ENCODE measurements at places on chromosomes 7 and 10.

DNA sequence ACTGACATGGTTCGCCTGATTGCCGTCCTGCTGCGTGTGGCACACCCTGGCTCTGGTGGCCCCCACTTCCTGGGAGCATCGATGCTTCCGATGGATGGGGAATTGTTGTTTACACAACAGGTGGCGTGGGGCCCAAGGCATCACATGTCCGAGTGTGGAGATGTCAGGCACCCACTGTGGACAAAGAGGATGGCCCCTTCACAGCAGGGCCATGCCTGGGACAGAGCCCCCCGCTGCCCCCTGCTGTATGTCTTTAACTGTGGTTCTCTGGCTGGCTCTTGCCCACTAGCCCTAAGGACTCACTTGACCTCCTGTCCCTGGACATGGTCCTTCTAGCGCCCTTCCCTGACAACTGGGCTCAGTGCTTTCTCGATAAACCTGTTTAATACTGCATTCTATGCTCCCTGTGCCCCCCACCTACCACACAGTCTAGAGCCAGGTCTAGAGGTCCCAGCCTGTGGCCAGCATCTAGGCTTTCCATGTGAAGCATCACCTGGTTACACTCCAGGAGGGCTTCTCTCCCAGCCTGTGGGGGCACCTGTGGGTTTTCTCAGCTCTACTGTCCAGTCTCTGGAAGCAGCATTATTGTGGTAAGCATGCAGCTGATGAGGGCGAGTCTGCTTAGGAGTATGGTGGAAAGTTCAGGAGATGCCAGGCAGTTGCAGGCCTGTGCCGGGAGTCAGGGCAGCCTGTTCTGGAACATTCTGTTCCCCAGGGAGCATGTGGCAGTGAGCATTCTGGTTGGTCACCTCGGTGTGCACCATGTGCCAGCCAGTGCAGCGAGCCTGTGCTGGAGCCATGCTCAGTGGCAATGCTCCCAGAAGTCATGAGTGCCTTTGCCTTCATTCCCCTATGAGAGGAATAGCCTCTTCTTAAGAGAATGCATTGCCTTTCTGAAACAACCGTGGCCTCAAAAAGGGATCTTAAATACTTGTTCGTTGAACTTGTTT, 10.4 kb downstream of the ADCY1 start:
- DNase-seq: no peak

DNA sequence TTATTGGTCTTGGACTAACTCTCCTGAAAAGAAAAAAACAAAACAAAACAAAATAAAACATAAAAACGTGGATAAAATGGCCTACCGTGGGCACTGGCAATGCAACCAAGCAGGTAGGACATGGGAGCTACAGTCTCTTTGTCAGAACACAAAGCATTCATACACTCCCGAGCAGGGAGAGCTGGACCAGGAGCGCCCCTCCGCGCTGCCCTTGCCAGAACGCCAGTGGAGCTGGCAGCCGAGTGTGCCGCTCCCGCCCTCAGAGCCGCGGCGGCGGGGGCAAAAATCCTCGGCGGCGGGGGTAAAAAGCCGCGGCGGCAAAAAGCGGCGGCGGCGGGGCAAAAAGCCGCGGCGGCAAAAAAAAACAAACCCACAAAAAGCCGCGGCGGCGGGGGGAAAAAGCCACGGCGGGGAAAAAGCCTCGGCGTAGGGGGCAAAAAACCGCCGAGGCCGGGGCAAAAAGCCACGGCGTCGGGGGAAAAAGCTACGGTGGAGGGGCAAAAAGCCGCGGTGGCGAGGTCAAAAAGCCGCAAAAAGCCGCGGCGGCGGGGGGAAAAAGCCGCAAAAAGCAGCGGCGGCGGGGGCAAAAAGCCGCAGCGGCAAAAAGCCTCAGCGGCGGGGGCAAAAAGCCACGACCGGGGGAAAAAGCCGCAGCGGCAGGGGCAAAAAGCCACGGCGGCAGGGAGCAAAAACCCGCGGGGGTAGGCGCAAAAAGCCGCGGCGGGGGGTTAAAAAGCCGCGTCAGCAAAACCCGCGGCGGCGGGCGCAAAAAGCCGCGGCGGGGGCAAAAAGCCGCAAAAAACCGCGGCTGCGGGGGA, 418.1 kb downstream of the ZNF716 start:
- no peak for DNase-seq

- DNase-seq: no peak
These were observed 64.8 kb upstream of the PAPSS2 start for GRCh38 chr10:87594864-87595263.

DNA sequence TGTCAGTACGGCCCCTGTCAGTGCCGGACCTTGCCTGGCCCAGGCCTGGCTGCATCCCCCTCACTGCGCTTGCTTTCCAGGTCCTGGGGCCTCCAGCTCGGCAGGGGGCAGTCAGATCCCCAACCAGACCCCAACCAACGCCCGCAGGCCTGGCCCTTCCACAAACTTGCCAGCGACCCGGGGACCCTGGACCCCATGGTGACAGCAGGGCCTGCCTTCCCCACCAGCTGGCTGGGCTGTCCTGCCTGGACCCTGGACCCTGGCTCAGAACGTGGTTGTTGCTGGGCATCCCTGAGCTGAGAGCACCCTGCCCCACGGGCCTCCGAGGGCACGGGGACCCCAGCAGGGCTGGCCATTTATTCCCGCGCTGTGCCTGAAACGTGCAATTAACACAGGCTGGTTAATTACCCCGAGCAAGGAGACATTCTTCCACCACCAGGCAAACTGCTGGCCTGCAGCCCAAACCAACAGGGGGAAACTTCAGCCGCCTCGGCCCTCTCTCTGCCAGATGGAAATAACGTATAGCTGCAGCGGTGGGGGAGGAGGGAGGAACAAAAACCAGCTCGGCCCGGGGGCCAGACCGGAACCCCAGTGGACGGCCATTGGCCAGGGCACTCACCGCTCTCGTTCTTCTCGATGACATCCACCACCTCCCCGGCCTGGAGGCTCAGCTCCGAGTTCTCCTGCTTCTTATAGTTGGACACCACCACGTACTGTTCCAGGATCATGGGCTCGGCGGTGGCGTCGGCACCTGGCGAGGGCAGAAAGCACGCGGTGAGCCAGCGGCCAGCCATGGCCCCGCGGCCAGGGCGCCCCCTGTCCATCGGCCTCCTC, 167.1 kb downstream of the NEURL1 start:
- DNase-seq: peak; percentile 44

- DNase-seq: no peak
These were observed 105.2 kb downstream of the DKK1 start for GRCh38 chr10:52419281-52419680.

GRCh38 chr7:18191341-18191740, 163.7 kb upstream of the PRPS1L1 start:
- DNase-seq: no peak

GRCh38 chr10:34191406-34191805, 623.7 kb downstream of the PARD3 start:
- DNase-seq: no peak

- no peak for DNase-seq
These were observed 263.4 kb downstream of the KCNMA1 start for GRCh38 chr10:77374189-77374656.

- no peak for DNase-seq
These were observed 48.9 kb upstream of the FHIP2A start for GRCh38 chr10:114772496-114773196.

GRCh38 chr10:58951746-58952145, 224.7 kb upstream of the PHYHIPL start:
- DNase-seq: peak; percentile 82

GRCh38 chr10:11197266-11197712, 179.6 kb downstream of the CELF2 start:
- no peak for DNase-seq

- no peak for DNase-seq
These were observed 111.0 kb downstream of the MICALL2 start for GRCh38 chr7:1348096-1348822.
